ENCODE measurements at places on chromosomes 7 and 10. TPM values are rescaled to one million over a fixed set of nuclear protein-coding genes. Genes with fewer than 3 reads are reported as not detected.
A peak's percentile ranks its signal among the peaks of the same experiment; 100 is the strongest.

- no peak for DNase-seq
Observed at GRCh38 chr7:94127026-94127425, 122.9 kb upstream of the BET1 start.

DNA sequence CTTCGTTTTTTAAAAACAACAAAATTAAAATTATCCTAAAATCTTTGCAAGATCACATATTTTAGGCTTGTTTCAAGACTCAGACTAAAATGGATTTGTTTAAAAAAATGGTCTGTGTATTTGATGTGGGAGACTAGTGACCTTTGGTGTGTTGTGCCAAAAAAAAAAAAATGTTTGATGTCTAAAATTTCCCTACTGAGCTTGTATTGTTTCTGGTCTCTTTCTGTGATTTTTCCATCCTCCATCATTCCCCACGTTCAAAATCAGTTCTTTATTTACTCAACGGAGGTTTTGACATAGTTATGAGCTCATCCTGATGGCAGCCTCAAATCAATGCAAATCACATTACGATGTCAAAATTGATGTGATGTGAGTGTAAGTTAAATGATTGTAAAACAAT lies 326.2 kb downstream of the RNLS start:
- no peak for DNase-seq

MYPN gene
- 0.10 TPM for total RNA-seq

- DNase-seq = no peak
Observed at GRCh38 chr10:112761256-112761655, 188.8 kb upstream of the TCF7L2 start.

DNA sequence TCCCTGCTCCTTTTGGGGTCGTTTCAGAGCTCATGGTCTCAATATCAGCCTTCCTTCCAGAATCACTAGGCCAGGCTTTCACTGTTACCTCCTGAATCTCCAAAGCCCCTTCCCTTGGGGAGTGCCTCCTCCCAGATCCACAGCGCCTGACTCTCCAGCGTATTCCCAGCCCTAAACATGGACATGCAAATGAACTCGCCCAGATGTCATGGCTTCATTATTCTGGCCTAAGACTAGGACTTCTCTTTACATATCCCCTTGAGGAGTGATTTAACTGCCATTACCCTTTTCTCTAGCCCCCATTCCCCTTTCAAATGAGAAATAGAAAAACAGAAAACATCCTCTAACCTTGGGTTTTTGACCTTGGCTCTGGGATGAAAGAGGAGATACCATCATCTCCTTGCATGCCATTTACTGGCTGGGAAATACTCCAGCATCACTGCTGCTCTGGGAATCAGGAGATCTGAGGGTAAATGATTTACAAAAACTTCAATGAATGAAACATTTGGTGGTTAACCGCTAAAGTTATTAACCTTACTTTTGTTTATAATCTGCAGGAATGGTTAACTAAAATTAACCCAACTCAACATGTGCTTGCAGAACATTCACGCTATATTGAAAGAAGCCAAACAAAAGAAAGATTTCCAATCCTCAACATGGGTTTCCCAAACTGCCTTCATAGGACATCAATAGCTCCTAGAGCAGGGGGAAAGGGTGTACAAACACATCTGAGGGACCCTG lies 37.0 kb downstream of the FAM171A1 start:
- DNase-seq = no peak

PLEKHS1 gene
- not detected for total RNA-seq

DNA sequence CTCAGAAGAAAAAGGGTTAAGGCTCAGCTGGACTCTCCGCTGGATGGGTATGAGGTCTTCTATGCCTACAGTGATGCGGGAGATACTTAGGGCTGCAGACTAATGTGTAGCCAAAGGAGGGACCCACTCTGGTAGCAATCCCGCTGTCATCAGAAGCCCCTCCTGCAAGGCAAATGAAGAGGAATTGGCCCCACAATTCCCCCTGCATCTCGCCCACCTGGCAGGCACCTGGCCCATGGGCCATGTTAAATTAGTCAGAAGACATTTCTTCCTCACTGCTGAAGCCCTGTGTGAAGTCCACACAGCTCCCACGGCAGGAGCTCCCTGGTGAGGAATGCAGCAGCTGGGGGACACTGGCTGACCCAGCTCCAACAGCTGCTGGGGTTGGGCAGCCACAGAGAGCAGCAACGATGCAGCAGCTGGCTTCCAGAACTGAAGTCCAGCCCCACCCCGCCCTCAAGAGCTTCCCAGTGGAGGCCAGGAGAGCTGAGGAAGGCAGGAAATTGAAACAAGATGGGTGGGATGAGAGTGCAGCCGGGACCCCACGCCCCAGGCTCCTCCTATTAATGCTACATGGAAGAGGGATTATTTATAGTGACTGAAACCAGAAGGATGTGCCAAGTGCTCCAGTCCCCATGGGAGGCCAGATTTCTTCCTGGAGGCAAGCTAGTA lies 5.5 kb downstream of the VSTM4 start:
- no peak for DNase-seq

C7orf33 gene
- not detected for total RNA-seq

- DNase-seq = no peak
Observed at GRCh38 chr7:121294448-121294992, 34.3 kb upstream of the WNT16 start.

SPOCK2 gene
- total RNA-seq = 0.32 TPM

CDNF gene
- total RNA-seq = 0.69 TPM

DNA sequence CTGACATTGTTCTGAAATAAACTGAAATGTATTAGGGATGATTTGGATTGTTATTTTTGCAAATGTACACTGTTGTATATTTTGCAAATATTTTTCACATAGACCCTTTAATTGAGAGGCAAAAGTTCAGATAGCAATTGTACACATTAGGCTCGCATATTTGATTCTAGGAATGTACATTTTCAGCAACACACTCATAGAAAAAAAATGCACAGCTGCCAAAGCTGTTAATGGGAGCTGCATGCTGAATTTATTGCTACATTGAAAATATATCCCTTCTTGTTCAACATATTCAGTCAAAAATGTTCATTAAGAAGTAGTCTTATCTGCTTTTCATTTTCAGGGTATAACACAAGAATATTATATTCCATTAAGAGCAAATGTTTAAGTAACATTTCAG lies 512.9 kb downstream of the ATRNL1 start:
- no peak for DNase-seq

GRCh38 chr10:124200011-124200410 lies 106.6 kb upstream of the CHST15 start:
- no peak for DNase-seq

CTNNA3 gene
- total RNA-seq = 0.92 TPM

- DNase-seq = no peak
Observed at GRCh38 chr10:125880719-125881118, 373 bp downstream of the DHX32 start.

DNA sequence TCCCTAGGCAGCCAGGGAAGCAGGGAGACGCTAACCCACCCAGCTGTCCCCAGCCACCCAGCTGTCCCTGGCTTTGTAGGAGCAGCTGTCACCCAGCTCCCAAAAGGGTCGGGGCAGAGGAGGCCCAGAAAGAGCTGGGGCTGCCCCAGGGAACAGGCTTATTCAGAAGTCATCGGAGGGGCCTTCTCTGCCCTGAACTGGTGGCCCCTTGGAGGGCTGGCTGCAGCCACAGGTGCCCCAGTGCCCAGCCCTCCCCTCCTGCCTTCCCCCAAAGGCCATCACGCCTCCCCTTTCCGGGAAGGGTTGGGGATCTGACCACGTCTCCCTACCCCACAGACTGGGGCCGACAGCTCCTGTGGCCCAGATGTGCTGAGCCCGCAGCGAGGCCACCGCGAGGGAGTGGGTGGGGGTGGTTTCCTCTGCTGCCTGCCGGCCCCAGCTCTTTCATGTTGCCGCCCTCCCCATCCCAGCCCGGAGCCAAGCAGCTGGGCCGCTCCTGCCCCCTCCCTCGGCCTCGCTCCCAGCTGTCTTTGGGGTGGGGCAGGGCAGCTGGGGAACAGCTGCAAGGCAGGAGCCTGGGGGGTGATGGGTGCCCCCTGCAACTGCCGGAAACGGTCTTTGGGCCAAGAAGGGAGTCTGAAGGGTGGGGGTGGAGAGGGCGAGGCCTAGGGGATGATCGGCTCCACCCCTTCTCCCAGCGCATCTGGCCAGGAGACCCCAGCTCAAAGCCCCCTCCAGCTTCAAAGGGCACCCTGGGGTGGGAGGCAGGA lies 16.8 kb downstream of the TRIM8 start:
- no peak for DNase-seq

NME8 gene
- not detected for total RNA-seq

NRG3 gene
- total RNA-seq = not detected

CNNM1 gene
- 0.36 TPM for total RNA-seq

DNA sequence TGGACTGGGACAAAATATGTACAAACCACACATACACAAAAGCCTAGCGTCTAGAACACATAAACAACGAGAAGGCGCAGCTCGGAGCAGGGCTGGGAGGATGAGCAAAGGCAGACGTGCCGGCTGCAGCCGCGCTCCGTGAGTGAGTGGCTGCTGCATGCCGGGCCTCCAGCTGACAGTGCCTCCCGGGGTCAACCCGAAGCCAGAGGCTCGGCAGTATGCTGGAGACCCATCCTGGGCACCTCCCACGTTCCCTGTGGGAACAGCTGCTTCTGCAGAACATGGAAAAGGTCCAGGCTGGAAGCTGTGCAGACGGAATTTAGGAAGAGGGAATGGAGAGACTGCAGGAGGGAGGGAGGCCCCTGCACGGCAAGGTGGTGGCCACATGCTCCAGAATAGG lies 3.6 kb upstream of the GPR146 start:
- DNase-seq = peak; percentile 87

CFAP70 gene
- 1.4 TPM for total RNA-seq

MMP21 gene
- total RNA-seq = not detected

- DNase-seq = no peak
Observed at GRCh38 chr10:118036281-118036875, 10.4 kb downstream of the RAB11FIP2 start.

DNA sequence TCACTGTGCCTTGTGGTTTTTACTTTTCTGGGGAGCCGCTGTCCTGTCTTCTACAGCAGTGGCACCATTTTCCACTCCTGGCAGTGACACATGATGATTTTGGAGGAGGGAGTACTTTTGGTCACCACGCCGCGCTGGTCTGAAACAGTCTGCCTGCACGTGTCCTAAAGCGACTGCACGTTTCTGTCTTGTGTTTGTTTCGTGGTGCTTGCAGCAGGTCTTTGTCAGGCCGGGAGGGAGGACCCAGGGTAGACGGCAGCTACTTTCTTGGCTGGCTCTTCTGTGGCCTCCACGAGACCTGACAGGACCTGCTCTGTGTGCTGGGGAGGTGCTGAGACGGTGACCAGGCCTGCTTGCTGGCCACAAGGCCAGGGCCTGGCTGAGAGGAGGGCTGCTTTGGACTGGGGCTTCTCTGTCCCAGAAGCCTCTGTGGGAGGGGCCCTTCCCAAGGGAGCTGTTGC lies 82.0 kb downstream of the GLRX3 start:
- DNase-seq = peak; percentile 49

ASB13 gene
- total RNA-seq = 14.9 TPM

- peak; percentile 68 for DNase-seq
Observed at GRCh38 chr7:101058355-101058754, 26.9 kb upstream of the TRIM56 start.

DNA sequence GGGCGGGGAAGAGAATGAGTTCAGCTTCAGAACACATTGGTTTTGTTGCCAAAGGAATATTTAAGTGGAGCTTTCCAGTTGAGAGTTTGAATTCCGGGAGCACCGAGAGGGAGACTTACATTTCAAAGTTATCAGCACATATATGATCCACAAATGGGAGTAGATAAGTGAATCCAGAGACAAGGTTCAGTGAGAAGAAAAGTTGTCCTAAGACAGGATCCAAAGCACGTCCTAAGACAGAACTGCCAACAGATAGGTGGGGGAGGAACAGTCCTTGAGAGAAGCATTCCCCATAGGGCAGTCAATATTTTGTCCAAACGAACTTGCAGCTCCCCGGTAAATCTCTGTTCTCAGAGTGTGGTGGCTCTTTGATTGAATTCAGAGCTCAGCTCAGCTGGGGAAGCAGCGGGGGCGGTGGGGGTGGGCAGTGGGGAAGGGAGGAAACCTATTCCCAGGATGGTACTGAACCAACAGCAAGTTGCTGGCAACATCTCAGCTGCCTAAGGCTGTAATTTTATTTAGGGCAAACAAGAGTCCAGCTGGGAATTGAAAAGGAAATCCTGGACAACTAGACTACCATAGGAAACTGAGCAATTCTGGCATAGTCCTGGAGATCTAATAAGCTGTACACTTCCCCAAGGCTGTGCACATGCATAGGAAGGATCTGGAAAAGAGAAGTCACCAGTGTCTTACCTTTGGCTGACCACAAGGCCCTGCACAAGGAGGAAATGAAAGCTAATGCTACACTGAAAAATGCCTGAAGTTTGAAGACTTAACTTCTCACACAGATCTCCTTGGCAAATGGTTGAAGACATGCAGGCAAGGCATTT lies 94.2 kb upstream of the CXCL12 start:
- DNase-seq = no peak

TRDMT1 gene
- total RNA-seq = 3.1 TPM

GRCh38 chr10:98474628-98475027 lies 27.9 kb upstream of the HPS1 start:
- DNase-seq = no peak

GRCh38 chr7:18505870-18506460 lies 10.4 kb downstream of the HDAC9 start:
- DNase-seq = no peak

DNA sequence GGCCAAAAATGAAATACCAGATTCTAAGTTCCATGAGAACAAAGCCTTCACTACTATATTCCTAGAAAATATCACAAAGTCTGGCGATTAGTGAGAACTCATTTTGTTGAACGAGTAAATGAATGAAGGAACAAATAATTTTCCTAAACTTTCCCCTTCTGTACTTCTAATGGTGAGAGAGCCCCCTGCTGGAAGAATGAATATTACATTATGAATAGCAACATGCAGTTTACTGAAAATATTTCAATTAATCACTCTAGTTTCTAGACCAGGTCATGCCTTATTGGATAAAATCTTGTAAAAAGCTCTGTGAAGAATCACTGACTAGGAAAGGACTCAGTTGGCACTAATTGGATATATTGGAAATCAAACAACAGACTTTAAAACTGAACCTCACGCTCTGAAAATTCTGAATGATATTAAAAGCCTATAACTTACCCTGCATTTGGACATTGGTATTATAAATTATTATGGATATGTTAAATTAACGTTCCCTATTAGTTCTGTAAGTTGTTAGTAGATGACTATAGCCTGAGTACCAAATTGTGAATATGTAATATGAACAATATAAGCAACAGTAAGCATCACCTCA lies 32.4 kb upstream of the MTPN start:
- no peak for DNase-seq
